Activated CD4-positive, alpha-beta T cell treated with anti-CD3 and anti-CD28 coated beads, Interleukin-2, amount 50 U/mL, for 4 hours (primary cell): ENCODE measurements at places on chromosomes 12 and 14.

- no peak for DNase-seq
Observed at GRCh38 chr12:31339831-31340622, 14.1 kb upstream of the SINHCAF start.

GRCh38 chr14:69319911-69320310 lies 60.0 kb downstream of the GALNT16 start:
- DNase-seq, result no peak

- DNase-seq, result no peak
Observed at GRCh38 chr12:14701809-14702568, 5.6 kb upstream of the GUCY2C start.

DNA sequence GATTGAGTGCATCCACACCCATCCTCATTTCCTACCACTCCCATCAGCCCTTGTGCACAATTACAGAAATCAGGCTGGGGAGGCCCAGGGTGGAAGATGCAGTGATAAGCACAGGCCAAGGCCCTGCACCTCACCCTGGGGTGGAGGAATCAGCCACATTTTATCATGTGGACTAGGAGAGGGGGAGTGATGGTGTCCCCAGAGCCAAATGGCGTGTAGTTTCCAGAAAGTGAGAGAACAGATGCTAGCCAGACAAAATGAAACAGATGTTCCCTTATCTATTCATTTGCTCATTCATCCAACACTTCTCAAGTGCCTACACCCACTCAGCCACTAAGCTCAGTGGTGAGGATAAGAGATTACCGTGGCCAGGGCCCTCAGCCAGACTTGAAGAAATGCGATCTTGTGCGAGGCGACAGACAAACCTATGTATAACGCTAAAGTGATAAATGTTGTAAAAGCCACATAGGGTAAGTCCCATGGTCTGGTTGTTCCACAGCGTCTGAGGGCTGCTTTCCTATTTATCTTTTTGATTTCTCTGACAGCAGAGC lies 93.6 kb downstream of the STAB2 start:
- DNase-seq, result no peak

GRCh38 chr12:123114304-123115083 lies 36.4 kb downstream of the PITPNM2 start:
- no peak for DNase-seq

GRCh38 chr14:61547186-61548069 lies 147.9 kb upstream of the HIF1A start:
- no peak for DNase-seq

DNA sequence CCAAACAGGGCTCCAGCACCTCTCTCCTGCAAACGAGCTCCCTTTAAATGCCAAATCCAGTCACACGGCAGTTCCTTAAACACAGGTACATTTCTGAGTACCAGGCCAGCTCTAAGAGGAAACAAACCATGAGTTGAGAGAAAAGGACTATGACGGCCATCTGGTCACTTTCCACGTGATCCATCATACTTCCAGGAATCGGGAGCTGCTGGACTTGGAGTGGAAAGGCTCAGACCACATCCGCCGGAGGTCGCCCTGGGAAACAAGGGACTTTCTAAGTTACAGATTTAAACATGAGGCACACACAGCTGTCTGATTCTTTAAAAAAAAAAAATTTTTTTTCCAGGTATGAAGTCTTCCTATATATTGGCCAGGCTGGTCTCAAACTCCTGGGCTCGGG lies 39.2 kb downstream of the ACADS start:
- DNase-seq, result no peak

- DNase-seq, result no peak
Observed at GRCh38 chr14:56482310-56482911, 97.2 kb upstream of the TMEM260 start.

- no peak for DNase-seq
Observed at GRCh38 chr14:63663428-63664341, 22.0 kb upstream of the WDR89 start.

DNA sequence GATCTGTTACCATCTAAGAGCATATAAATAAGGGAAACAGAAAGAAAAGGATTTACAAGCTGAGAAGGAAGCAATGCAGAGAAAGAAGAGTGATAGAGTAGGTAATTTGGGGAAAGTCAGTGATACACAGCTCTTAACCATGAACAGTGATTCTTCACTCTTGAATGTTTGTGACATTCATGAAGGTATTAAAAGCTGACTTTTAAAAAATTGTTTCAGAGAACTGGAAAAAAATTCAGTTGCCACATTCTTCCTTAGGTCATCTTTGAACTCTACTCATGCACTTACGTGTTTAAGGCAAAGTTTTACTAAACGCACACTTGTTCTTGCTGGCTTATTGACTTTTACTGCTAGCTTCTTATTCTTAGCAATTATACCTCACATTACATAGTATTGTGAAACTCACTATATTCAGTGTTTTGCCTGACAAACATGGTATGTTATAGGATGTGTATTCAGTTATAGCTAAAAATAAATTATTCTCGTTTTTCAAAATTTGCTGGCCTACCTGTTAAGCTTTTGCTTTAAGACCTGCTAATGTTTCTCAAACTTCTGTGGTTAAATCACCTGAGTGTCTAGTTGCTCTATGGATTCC lies 10.9 kb downstream of the HIF1A start:
- no peak for DNase-seq

- no peak for DNase-seq
Observed at GRCh38 chr14:46054526-46054925, 597.1 kb downstream of the RPL10L start.

- no peak for DNase-seq
Observed at GRCh38 chr12:113134521-113134951, 1.0 kb downstream of the RASAL1 start.

DNA sequence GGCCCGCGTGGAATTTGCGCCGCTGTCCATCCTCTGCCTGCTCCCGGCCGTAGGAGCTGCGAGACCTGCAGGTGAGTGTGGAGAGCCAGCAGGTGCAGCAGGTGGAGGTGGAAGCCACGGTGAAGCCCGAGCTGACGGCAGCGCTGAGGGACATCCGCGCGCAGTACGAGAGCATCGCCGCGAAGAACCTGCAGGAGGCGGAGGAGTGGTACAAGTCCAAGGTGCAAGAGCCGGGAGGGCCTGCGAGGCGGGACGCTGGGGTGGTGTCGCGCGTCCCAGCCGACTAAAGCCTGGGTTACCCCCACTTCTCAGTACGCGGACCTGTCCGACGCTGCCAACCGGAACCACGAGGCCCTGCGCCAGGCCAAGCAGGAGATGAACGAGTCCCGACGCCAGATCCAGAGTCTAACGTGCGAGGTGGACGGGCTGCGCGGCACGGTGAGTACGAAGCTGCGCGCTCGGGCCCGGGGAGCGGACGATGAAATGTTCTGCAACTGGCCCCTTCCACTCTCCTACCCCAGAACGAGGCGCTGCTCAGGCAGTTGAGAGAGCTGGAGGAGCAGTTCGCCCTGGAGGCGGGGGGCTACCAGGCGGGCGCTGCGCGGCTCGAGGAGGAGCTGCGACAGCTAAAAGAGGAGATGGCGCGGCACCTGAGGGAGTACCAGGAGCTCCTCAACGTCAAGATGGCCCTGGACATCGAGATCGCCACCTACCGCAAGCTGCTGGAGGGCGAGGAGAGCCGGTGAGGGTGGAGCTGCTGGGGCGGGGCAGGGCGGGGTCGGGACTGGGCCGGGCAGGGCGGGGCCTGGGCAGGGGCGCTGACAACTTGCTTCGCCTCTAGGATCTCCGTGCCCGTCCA lies 2.1 kb downstream of the PRPH start:
- peak; percentile 12 for DNase-seq

GRCh38 chr12:2833327-2833726 lies 1.5 kb downstream of the NRIP2 start:
- DNase-seq, result no peak

DNA sequence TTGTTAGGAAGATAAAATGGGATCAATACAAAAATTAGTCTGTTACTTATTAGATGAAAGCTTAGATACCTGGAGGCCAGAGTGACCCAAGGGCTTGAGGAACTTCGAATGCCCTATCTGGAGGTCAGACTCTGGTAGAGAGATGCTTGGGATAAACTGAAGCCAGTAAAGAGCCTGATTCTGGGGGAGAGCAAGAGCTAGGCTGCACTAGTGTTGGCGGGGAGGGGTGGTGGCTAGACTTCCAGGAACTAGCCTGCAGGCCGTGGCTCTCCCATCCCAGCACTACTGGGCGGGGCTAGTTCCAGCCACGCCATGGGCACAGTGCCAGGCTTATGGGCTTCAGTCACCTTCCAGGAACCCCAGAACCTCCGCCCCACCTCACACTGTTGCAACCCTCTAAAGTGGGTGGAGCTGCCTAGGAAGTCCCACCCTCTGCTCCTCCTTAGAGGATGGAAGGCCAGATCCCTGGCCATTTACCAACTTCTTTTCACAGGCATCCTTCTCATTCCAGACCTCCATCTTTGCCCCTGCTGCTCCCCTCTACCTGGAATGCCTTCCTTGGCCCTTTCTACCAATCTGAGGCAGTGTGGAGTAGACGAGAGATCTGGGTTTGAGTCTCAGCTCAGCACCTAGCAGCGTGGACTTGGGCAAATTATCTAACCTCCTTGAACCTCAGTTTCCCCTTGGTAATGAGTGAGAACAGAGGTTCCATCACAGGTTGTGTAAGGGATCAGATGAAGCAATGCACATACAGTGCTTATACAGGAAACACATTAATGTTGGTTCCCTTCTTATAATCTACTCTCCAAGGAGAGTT lies 6.3 kb upstream of the NFE2 start:
- no peak for DNase-seq

DNA sequence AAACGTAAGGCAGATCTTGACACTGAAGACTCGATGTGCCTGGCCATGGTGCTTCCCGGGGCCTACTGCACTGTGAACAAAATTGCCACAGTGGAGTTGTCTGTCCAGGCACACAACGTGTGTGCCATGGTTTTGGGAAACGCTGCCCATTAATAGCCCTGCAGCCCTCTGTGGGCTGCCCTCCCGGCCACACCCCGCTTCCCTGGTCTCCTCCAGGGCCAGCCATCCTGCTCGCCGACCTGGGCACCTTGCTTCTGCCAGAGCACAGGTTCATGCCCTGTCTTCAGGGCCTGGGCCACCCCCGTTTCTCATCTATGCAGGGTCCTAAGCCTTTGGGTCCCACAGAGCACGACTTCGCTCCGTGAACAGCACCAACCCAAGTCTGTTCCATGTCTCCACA lies 18.9 kb downstream of the MEG3 start:
- DNase-seq, result no peak

DNA sequence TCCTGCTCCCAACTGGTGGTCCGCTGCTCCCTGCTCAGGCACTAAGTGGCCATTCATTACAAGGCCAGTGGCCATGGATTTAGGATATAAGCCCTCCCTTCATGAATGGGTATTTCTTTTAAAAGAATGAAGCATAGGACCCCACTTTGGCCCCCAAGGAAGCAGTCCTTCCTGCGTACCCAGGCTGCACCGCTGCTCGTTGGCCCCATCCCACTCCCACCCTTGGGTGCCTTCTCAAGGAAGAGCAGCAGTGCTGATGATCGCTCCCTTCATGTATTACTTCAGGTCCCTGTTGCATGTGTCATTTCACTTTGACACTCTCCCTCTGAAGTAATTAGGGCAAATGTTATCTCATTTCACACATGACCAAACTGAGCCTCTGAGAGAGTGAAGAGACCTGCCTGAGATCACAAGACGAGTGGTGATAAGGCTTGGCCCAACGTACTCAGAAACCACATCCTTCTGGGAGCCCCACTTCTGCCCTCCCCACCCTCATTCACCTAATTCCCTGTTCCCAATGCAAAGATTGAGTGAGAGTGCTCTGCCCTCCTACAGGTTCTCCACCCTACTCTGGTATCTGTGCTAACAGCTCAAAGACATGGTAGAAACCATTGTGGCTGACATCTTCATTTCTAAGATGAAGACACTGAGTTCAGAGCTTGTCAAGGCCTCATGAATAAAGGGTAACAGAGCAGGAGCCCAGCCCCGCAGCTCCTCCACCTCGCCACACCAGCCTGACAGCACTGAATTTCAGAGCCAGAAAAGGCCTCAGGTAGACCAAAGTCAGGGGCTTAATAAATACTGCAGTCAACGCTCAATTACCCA lies 10.3 kb upstream of the KRT2 start:
- DNase-seq, result no peak

DNA sequence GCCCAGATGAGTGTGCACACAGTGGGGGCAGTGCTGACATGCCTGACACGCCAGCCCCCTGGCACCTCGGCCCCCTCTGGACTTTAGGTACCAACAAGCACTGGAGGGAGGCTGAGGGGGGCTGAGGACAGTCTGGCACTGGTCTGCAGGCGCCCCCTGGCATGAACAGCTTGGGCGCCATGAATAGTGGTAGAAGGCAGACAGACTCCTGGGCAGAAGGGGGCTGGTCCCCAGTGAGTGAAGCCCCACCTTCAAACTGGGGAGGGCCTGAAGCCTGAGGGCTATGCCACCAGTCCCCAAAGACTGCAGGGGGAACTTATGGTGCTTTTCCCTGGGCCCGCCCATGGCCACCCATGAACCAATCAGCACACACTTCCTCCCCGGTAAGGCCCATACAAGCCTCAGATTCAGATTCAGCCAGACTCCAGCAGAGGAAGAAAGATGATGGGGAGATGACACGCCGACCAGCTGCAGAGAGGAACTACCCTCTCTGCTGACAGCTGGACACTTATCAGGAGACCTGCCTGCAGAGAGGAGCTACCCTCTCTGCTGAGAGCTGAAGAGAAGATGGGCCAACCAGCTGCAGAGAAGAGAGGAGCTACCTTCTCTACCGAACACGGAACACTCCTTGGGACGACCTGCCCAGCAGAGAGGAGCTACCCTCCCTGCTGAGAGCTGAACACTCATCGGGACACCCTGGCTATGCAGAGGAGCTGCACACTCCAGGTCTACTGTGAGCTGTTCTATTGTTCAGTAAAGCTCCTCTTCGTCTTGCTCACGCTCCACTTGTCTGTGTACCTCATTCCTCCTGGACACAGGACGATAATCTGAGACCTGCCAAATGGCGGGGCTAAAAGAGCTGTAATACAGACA lies 324.5 kb downstream of the PCNX1 start:
- no peak for DNase-seq

DNA sequence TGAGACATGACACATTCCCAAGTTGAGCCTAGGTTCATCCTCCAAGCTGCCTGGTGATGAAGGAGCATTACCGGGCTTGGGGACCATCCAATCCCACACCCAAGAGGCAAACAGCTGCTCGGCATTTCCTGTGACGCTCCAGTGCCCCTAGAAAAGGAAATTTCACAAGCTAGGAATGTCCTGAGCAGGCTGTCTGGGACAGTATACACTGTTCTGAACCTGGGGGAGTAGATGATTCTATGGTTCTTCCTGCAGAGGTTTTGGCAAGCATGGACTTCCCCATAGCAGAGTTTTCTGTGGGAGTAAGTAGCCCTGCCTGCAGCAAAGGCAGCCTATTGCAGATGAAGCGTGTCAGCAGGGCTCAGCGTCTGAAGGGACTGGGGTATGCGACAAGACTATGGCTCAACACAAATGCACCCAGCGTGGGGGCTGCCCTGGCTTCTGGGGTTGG lies 47.4 kb upstream of the SRSF5 start:
- DNase-seq, result no peak

GRCh38 chr12:45336331-45336730 lies 120.4 kb downstream of the ANO6 start:
- DNase-seq, result no peak

DNA sequence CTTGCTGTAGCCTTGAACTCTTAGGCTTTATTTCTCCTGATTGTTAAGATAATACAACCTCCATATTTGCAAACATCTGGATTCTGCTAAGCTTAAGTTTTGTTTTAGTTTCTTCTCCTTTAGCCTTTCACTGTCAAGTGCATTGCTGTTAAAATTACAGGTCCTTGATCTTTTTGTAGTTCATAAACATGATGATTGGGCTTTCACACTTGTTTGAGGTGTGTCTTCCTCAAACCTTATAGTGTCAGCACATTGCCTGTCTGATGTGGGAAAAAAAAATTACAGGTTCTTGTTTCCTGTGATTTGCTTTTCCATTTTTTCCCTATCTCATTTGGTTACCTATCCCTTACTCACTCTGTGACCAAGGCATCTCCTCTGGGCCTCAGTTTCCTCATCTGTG lies 59.2 kb downstream of the BICDL1 start:
- no peak for DNase-seq
